Activated CD8-positive, alpha-beta memory T cell treated with anti-CD3 and anti-CD28 coated beads for 48 hours (primary cell): ENCODE measurements at places on chromosomes 2 and 18.

DNA sequence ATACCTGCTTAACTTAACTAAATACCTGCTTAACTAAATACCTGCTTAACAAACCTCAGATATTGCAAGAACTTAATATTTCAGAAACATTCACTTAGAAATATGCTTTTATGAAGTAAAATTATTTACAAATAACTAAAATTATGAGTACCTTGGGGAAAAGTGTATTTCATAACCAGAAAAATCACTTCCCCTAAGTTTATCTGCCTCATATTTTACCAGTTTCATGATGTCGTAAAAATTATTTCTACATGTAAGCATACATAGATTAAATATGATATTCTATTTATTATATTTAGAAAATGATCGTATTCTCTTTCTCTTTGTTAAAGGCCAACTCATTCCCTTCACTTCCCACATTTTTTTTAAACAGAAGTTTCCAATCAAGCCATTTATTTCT lies 41.5 kb upstream of the DSC1 start:
- DNase-seq = no peak

GRCh38 chr2:179932786-179933185 lies 71.4 kb upstream of the ZNF385B start:
- DNase-seq = no peak

DNA sequence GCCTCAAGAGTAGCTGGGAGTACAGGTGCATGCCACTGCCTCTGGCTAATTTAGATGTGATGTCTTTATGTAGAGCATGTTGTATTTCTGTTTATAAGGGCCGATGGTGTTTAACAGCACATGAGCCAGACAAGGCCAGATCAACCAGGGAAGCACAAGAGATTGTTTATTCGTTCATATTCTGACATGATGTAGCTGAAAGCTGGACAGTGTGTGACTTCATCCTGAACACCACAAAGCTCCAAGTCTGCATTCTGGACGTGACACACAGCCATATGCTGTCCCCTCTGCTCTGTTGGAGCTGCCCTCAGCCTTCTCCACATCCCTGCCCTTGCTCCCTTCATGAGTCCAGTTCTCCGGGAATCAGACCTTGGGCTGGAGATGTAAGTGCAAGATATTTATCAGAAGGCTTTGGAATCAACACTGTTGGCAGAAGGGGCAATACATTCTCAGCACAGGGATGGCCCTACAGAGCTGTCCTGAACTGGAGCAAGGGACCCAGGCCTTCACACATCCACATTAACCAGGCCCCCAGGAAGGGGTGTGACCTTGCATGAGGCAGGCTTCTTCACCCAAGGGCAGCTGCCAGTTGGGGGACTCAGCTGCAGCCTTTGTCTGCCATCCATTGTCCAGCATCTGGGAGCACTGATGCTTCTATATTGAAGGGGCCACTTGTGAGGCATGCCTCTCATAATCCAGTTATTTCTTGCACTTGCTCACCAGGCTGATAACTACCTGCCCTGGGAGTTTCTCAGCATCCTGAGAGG lies 38.5 kb downstream of the EDAR start:
- no peak for DNase-seq

DNA sequence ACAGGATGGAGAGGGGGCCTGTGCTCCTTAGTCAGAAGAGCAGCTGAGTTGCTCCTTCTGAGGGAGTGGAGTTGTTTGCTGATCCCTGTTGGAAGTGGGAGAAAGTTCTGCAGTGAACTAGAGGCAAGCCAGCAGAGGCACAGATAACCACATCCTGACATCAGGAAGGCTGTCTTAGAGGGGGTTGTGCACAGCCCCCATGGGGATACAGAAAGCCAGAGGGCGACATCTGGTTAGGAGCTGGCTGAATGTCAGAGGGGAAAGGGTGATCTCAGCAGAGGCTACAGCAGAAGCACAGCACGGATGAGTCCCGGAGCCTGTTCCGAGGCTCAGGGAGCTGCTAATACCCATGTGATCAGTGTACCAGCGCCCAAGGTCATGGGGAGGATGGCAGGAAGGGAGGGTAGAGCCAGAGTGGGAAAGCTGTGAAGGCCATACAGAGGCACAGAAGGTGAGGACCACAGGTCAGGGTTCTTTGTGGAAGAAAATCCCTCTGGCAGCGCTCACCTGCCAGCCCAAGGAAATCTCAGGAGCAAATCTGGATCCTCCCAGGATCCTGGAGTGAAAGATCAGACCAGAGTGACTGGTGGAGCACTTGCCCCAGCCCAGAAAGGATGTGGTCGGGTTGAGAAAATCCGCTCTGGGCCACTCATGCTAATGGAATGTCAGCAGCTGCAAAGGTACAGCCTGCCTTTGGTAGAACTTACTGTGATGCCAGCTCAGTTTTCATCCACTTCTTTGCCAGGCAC lies 111.8 kb downstream of the STPG4 start:
- DNase-seq = no peak

DNA sequence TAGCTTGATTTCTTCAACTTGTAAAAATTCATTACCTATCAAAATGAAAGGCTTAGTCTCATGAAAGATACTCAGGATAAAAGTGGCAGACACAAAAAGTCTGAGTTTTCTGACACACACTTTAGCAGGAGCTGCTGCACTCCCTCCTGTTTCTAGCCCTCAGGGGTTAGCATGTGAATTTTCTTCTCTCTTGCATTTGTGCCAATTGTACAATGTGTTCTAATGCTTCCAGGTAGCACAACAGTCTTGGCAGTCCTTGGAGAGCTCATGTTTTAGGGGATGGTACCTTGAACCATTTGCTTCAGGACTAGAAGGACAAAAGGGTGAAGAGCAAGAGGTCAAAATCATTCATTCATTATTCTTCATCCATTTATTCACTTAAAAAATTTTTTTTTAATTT lies 316.8 kb downstream of the AFF3 start:
- no peak for DNase-seq

DNA sequence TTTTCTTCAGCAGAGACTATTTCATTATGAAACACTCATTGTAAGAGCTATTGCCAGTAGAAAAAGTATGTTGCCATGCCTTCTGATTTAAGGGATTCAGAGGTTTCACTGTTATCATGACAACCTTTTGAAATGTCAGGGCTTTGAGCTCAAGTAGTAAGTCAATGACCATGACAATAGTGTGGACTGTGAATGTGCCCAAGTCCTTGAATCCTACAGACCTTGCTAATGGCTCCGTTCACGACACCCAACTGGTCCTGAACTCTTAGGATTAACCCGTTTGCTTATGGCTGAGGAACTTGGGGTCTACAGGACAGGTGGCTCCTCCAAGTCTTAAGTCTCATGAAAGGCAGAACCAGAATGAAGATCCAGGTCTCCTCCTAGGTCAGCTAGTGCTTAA lies 17.6 kb upstream of the KIDINS220 start:
- no peak for DNase-seq

DNA sequence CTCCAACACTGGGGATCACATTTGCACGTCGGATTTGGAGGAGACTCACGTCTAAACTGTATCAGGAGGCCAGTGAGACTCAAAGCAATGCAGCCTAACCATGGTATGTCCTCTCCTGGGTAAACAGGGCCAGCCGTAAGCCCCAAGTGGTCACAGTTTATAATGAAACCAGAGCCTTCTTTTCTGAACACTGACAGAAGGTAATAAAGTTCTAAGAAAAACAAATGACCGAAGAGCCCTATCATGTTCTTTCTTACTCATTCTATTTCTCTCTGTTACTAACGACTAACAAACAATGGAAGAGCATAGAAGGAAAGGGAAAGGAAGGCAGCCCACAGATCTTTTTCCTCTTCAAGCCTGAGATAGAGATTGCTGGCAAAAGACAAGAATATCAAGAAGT lies 796.8 kb upstream of the SOX11 start:
- DNase-seq = no peak

DNA sequence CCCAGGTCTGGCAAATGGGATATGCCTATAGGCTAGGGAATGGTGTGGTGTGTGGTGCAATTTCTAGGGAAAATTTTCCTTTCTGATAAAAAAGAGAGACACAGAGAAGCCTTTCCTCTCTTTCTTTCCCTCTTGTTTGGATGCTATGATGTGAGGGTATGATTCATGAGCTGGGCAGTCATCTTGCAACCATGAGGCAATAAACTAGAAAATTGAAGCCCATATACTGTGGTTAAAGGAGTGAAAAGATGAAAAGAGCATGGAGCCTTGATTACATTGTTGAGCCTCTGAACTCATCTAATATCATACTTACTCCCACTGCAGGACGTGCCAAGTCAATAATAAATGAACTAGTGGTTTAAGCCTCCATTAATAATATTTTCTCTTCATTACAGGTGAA lies 215.6 kb downstream of the HAUS1 start:
- DNase-seq = no peak

DNA sequence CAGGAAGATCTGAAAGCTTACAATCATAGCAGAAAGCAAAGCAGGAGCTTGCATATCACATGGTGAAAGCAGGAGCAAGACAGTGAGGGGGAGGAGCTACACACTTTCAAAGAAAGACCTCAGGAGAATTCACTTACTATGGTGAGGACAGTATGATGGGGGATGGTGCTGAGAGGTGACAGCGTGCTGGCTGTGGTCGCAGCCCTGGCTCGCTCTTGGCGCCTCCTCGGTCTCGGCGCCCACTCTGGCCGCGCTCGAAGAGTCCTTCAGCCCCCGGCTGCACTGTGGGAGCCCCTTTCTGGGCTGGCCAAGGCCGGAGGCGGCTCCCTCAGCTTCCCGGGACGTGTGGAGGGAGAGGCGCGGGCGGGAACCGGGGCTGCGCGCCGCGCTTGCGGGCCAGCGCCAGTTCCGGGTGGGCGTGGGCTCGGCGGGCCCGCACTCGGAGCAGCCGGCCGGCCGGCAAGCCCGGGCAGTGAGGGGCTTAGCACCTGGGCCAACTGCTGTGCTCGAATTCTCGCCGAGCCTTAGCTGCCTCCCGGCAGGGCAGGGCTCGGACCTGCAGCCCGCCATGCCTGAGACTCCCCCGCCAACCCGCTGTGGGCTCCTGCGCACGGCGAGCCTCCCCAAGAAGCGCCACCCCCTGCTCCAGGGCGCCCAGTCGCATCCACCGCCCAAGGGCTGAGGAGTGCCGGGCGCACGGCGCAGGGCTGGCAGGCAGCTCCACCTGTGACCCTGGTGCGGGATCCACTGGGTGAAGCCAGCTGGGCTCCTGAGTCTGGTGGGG lies 131.9 kb upstream of the SPATS2L start:
- DNase-seq = no peak

GRCh38 chr2:102233132-102233884 lies 46.5 kb downstream of the IL1RL2 start:
- no peak for DNase-seq

GRCh38 chr2:192195548-192196418 lies 1.1 kb upstream of the TMEFF2 start:
- DNase-seq = no peak

GRCh38 chr18:9666548-9666947 lies 41.6 kb upstream of the RAB31 start:
- DNase-seq = no peak

- no peak for DNase-seq
Measured at GRCh38 chr2:226274143-226274542, 525.5 kb downstream of the IRS1 start.

- no peak for DNase-seq
Measured at GRCh38 chr2:213766062-213766461, 481.8 kb downstream of the SPAG16 start.

GRCh38 chr18:33404244-33404873 lies 36.2 kb downstream of the CCDC178 start:
- DNase-seq = no peak

GRCh38 chr2:69644506-69644979 lies 1.0 kb upstream of the AAK1 start:
- DNase-seq = no peak

DNA sequence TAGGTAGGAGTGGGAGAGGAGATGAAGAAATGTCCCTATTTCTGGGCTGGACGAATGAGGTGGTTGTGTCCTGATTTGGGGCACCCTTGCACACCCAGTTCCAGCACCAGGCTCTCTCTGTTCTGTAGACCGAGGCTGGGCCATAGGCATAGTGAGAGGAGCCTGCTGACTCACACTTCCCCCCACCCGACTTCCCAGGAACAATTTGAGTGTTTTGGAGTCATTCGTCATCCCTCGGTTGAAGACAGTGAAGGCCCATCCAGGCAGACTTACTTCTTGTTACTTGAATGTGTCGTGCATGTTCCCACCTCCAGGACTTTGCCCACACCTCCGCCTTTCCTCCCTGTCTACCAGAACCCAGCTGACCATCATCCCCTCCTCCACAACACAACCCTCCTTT lies 179.1 kb downstream of the HAUS1 start:
- no peak for DNase-seq

DNA sequence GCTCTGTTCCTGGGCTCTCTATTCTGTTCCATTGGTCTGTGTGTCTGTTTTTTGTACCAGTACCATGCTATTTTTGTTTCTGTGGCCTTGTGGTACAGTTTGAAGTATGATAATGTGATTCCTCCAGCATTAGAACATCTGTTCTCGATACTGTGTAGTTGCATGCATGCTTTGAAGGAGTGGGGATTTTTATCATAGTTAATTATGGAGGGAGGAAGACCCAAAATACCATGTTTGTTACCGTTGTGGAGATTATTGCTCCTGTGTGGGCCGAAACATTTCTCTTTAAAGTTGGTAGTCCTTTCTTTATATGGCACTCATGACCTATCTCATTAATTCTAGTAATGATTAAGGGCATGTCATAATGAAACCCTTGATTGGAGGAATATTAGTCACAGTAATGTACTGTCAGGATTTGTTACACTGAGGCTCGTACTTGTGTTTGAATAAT lies 87.6 kb downstream of the TTC27 start:
- no peak for DNase-seq

- DNase-seq = no peak
Measured at GRCh38 chr2:152223977-152224376, 48.4 kb upstream of the STAM2 start.

- no peak for DNase-seq
Measured at GRCh38 chr2:217959723-217960122, 43.1 kb downstream of the TNS1 start.

- no peak for DNase-seq
Measured at GRCh38 chr2:54482715-54483114, 26.6 kb downstream of the SPTBN1 start.

GRCh38 chr18:57833441-57834101 lies 30.5 kb upstream of the ATP8B1 start:
- no peak for DNase-seq
